ENCODE measurements at places on chromosomes 13 and 19.

- no peak for DNase-seq
These were observed 11.0 kb downstream of the PLEKHG2 start for GRCh38 chr19:39423258-39424086.

GRCh38 chr19:36115453-36116343, at the start of gene TBCB:
Gene TBCB (plus strand): TSS chr19:36115468. CDS start chr19:36115561, 93 bp downstream.
- DNase-seq: no peak

DNA sequence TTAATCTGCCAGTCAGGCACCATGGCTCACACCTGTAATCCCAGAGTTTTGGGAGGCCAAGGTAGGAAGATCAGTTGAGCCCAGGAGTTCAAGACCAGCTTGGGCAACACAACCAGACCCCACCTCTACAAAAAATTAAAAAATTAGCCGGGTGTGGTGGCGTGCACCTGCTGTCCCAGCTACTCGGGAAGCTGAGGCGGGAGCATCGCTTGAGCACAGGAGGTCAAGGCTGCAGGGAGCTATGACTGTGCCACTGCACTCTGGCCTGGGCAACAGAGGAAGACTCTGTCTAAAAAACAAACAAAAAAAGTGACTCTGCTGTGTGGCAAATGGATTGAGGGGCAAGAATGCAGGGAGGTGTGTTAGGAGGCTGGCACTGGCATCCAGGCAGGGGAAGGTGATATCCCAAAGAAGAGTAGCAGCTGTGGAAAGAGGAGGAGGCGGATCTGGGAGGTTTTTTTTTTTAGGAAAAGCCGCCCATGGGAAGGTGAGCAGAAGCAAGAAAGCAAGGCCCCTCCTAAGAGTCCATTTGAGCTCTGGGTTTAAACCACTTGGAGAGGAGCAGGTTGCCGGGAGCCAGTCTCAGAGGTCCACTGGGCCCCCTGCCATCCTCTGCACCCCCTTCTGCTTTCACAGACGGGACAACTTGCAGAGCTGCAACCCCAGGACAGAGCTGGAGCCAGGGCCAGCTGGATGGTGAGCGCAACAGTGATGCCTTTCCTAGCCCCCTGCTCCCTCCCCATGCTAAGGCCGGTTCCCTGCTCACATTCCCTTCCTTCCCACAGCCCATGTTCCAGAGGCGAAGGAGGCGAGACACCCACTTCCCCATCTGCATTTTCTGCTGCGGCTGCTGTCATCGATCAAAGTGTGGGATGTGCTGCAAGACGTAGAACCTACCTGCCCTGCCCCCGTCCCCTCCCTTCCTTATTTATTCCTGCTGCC, 2.1 kb downstream of the HAMP start:
- DNase-seq: no peak

GRCh38 chr13:80196756-80197155, 144.2 kb downstream of the SPRY2 start:
- DNase-seq: no peak

DNA sequence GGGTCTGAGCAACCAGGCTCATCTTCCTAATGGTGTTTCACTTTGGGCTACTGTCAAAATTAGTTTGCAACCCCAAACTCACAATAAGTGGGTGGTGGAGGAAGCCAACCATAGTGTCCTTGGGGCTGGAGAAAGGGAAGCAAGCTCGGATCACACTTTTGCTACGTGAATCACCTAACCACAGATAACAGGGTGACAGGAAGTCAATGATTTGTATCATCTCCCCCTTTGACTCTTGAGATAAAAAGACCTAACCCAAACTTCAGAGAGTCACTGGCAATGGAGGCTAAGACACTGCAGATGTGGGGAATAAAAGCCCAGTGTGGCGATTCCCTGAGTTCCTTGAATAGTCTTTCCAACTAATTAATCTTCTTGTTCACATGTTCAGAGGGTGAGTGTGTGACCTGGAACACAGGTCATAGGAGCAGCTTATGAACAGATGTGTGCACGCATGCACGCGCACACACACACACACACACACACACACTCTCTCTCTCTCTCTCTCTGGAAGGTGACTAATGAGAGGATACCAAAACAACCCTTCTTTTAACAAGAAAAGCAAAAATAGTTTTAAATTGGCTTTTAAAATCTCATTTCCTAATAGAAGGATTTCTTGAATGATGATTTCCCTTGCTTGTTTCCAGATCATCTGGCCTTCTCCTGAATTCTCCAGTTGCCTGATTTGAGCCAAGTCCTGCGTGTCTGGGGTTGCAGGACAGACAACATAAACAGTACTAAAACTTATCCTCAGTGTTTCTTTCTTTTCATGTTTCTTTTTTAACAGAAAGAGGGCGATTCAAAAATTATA, 21.2 kb upstream of the DOCK9 start:
- no peak for DNase-seq

Data from left kidney (tissue), 8 donors.